Activated T-cell treated with anti-CD3 and anti-CD28 coated beads, Interleukin-2, amount 50 U/mL, for 72 hours (primary cell): ENCODE measurements at places on chromosomes 12 and 14. TPM values are rescaled to one million over a fixed set of nuclear protein-coding genes. Genes with fewer than 3 reads are reported as not detected.

DNA sequence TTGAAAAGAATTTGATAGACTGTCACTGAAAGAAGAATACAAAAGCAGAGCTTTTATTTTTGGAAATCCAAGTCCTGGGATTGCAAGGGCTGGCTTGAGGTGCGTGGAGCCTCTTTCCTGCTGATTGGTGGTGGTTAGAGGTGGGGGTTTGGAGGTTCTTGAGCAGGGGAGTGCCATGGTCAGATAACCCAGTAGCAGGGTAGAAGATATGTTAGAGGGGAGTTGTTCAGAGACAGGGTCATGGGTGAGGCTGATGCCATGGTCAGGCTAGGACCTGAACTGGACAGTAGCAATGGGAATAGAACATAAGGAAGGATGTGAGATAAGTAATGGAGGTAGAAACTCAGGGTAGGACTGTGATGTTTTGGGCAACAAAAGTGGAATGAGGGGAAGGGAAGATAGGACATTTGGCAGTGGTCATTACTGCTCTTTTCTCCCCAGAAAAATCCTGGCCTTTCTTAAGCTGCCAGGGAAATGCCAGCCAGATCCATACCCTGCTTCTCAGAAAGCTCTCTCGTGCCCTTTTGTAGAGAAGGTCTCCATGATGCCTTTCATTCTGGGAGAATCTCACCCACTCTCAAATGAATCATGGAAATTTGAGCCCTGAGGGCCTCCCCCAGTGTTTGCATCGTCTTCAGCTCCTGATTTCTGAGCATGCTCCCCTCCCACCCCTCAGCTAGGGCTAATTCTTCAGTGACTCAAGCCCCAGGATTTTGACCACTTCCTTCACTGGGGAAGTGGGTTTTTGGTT lies 9.5 kb downstream of the EMP1 start:
- peak; percentile 36 for DNase-seq
- H3K27ac ChIP-seq = no peak overlapping the region
- peaks cover 42% of the 10 kb centered on the region for H3K4me1 ChIP-seq
- peak overlapping the region; percentile 14 for H3K4me3 ChIP-seq

- H3K27me3 ChIP-seq = no peaks in the 10 kb centered on the region
- H3K4me1 ChIP-seq = peaks cover 61% of the 10 kb centered on the region
- H3K36me3 ChIP-seq = peaks cover 5% of the 10 kb centered on the region
- peak overlapping the region; percentile 87 for H3K4me3 ChIP-seq
Observed at GRCh38 chr12:42236017-42236416, 2.0 kb downstream of the YAF2 start.

- no peaks in the 10 kb centered on the region for H3K36me3 ChIP-seq
- peak; percentile 83 for DNase-seq
- H3K27ac ChIP-seq = no peak overlapping the region
- H3K4me3 ChIP-seq = no peak overlapping the region
- H3K4me1 ChIP-seq = peaks cover 42% of the 10 kb centered on the region
- H3K27me3 ChIP-seq = peaks cover 16% of the 10 kb centered on the region
Observed at GRCh38 chr12:52870361-52871290, 21.8 kb upstream of the KRT78 start.

DNA sequence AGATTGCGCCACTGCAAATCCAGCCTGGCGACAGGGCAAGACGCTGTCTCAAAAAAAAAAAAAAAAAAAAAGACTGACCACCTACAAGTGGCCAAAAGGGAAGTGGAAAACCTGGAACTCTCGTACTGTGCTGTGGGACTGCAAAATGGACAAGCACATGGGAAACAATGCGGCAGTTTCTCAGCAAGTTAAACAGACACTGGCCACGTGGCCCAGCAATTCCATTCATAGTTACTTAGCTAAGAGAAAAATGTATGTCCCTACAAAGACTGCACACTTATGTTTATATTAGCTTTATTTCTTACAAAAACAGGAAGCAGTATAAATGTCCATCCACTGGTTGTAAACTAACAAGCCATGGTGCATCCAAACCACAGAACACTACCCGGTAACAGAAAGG lies 5.6 kb downstream of the CHFR start:
- H3K27ac ChIP-seq = no peak overlapping the region
- no peak overlapping the region for H3K4me3 ChIP-seq
- peaks cover 19% of the 10 kb centered on the region for H3K36me3 ChIP-seq
- DNase-seq = no peak
- no peaks in the 10 kb centered on the region for H3K27me3 ChIP-seq
- peaks cover 10% of the 10 kb centered on the region for H3K4me1 ChIP-seq

GRCh38 chr12:22228022-22228875 lies 106.3 kb downstream of the ST8SIA1 start:
- H3K4me3 ChIP-seq = no peak overlapping the region
- DNase-seq = no peak
- H3K27me3 ChIP-seq = no peaks in the 10 kb centered on the region

Gene CCDC88C
- 103 TPM for total RNA-seq
